ENCODE measurements at places on chromosomes 13 and 19.

DNA sequence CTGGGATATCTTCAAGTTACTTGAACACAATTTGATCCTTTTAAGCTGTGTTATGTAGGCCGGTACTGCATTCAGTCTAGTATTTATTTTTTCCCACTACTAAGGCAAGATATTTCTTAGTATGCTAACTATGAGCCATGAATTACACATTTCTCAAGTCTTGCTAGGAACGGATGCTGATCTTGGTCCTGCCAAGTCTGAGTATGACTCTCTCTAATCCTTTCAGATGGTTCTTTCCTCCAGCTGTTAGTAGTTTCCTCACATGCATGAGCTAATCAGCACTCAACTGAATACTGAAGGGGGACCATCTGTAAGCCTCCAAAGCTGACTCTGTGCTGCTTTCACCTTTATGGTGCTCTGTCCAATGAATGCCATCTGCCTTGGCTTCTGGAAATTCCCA is 460.3 kb downstream of the KCTD12 start:
- no peak for DNase-seq

DNA sequence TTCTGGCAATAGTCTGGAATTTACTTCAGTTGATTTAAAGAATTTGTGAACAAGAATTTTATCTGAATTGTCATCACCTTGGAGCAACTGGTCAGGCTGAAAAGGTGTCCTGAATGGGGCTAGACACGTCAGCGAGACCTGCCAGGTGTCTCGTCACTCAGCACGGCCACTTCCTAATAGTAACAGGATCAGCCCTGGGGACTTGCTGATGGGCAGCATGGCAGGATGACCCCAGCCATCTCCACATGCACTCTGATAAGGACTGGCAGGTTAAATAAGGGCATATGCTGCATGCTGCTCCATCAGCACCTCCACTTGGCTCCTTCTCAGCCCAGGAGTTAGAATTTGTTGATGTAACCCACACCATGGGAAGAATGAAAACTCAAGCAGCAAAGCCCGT is 224.2 kb downstream of the FOXO1 start:
- DNase-seq = no peak

GRCh38 chr13:51207881-51208280 is 14.3 kb upstream of the FAM124A start:
- no peak for DNase-seq

- no peak for DNase-seq
These were observed 14.9 kb upstream of the KIR3DL3 start for GRCh38 chr19:54709212-54709948.

- no peak for DNase-seq
These were observed 24.9 kb downstream of the RHPN2 start for GRCh38 chr19:33039815-33040214.

- DNase-seq = no peak
These were observed 53.9 kb downstream of the RXFP2 start for GRCh38 chr13:31793246-31793645.

Data from SW480 (cell line).